ENCODE measurements at places on chromosomes 3 and 15.

DNA sequence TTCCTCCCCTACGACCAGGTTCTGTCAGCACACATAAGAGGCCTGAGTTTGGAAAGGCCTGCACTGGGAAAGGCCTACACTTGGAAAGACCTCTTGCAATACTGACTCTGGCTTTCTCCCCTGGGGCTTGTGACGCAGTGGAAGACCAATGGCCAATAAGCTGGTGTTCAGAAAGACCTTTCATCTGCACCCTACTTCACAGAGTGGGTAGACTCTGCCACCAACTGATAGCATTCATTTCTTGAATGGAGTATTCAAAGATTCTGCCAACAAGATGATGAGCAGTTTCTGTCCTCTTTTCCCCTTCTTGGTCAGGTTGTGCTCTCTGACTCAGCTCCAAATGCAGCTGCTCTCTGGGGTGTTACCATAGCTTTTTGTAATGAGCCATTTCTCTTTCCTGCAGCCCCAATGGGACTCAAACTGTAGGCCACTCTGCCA, 48.8 kb downstream of the TIPARP start:
- DNase-seq = no peak

GRCh38 chr3:13132281-13132680, 59.1 kb upstream of the IQSEC1 start:
- DNase-seq = no peak

- no peak for DNase-seq
Measured at GRCh38 chr3:158103081-158103886, 2.9 kb downstream of the SHOX2 start.

- DNase-seq = no peak
Measured at GRCh38 chr3:17639257-17639656, 103.2 kb downstream of the TBC1D5 start.

DNA sequence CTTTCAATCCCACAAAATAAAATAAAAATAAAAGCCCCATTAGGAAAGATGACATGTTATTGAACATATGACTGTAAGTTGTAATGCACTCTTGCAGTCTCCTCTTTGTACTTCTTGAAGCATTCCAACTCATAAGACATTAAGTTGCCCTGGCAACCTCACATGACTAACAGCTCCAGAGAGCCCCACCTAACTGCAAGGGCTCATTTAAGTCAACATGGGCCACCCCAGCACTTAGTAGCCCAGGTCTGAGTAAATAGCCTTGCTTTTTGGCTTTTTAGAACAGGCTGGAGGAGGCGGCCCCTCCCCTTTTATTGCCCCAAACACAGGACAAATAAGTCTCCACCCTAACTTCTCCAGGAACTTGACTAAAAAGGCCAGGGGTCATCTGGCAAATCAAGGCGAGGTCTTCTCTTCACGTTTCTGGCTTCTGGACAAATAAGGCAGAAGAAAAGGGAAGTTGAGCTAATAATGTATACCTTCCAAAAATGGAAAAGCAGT, 135.1 kb downstream of the TMCO5A start:
- DNase-seq = no peak

- DNase-seq = no peak
Measured at GRCh38 chr15:41566121-41566885, 7.3 kb downstream of the TYRO3 start.

DNA sequence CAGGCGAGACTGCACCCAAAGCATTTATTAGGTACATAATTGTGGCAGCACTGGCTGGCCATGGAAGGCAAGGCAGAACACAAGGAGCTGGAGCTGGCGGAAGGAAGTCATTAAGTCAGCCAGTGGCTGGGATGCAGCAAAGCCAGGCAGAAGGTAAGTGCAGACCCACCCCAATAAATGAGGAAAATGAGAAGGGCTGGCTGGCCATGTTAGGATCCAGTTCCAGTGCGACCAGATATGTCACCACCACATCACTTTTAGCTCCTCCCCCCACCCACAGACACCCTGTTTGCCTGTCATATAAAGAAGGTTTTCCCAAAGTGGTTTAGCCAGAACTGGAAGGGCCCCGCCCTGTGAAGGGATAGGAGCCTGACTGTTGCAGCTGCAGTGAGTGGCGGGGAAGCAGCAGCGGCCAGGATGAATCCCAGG, at the start of gene FURIN:
Gene FURIN (plus strand): TSS at position 328 of the 429 bp plus-strand sequence. CDS start 7,153 bp downstream, outside the sequence.
- no peak for DNase-seq

DNA sequence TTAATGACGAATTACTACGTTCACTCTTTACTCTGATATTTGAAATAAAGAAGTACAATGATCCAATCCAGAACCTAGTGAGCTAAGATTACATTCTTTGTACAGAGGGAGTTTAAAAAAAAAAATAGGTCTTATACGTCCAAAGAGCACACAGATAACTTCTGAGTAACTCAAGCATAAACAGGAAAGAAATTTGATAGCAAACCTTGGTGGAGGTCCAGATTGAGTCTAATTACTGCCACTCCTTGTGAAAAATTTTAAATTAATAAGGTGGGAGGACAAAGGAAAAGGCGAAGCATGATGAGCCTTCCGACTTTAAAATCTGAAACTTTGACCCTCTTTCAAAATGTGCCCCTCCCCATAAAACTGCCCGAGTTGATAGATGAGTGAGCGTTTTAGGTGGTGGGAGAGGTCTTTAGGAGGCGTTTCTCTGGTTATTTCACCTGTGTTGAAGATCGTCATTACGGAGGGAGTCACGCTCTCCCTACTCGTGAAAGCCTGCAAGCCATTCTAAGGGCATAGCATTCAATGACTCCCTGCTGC, 127.0 kb upstream of the ROBO2 start:
- no peak for DNase-seq

DNA sequence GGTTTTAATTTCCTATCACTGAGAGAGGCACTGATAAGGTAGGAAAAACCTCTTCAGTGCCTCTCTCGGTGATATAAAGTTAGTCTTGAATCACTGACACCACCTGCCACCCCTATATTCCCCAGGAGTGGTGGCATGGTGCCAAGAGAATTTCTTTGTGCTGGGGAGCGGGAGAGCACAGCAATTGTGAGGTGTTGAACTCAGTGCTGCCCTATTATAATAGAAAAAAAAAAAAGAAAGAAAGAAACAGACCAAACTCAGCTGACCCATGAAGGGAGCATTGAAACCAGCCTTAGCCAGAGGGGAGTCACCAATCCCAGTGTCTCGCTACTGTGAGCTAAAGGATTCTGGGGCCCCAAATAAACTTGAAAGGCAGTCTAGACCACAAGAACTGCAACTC, 201.4 kb upstream of the STT3B start:
- DNase-seq = no peak

DNA sequence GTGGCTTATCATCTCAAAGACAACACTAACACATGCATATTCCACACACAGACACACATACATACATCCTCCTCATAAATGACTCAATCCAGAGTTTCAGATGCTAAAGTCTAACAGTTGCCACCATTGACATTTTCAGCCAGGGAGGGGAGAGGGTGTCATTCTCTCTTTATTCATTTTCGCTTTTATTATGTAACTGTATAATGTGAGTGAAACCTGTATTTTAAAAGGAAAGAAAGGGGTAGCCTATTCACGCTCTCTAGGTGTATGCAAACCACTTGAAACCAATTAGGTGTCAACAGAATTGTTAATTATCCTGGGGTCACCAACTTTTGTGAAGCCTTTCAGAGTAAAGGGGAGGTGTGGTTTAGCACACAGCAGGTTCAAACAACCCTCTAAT, 1282.9 kb downstream of the ROBO2 start:
- no peak for DNase-seq

- DNase-seq = no peak
Measured at GRCh38 chr3:108067768-108068167, 23.1 kb downstream of the CD47 start.

DNA sequence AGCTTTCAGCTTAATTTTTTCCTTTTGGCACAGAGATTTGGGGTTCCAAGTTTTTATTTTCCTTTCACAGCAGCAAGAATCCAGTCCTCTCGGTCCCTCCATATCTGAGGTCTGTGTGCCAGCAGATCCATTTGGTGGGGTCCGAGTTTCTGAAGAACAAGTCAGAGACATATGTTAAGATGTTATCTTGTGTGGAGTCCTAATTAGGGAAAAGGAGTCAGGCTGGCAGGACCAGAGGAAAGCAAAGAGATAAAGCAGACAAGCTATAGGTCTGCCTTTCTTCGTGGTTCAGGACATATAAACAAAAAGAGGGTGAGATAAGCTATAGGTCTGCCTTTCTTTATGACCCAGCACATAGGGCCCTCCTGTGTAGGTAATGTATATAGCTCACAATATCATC, 54.9 kb downstream of the TMED3 start:
- DNase-seq = no peak

GRCh38 chr3:123606527-123606926, 21.7 kb upstream of the HACD2 start:
- no peak for DNase-seq

GRCh38 chr3:56296361-56296760, 171.9 kb downstream of the ERC2 start:
- no peak for DNase-seq

DNA sequence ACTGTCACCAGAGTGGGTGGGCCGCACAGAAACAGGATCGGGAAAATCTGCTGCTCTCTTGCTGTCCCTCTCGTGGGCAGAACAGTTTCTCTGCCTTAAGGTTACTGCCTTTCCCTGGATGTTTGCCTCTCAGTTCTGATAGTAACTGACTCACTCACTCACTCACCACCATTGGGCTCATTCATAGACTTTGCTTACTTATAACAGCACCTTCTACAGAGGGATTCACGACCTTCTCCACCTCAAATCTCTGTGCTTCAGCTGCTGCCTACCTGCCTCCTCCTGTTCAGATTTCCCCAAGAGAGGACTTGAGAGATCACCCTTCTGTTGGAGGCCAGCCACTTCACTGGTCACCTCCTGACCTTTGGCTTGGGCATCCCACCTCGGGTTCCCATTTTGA, 147.7 kb upstream of the ICE2 start:
- DNase-seq = no peak

All from activated CD8-positive, alpha-beta memory T cell treated with anti-CD3 and anti-CD28 coated beads for 1 hour (primary cell).